NCI-H510A treated with DMSO at 0.1 percent for 48 hours (cell line): ENCODE measurements at places on chromosomes 4 and X.

DNA sequence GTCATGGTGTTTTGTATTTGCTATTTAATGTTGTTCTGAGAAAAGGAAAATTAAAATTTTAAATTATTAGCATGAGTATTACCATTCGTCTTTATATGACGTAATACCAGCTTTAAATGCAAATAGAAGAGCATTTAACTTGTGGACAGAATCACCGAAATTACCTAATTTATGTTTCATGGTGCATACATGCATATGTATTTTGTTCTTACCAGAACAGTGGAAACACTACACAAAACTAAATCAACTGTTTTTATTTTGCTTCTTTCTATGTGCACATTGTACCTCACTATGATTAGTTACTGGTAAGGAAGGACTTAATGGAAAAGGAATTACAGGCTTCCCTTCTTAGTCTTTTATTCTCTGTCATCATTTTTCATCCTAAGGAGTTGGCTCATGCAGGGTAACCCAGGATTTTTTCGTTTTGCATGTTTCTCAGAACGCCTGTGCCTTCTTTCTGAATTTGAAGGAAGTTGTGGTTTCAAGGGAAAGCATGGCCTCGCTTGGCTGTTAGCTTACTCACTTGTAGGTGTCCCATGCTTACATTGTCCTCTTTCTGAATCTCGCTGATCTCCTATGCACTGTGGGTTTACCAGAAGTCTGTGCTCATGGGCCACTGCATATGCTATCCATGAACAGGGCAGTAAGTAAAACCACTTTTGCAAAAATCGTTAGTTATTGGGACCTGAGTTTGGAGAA lies 300.0 kb upstream of the PUDP start:
- DNase-seq: no peak

DNA sequence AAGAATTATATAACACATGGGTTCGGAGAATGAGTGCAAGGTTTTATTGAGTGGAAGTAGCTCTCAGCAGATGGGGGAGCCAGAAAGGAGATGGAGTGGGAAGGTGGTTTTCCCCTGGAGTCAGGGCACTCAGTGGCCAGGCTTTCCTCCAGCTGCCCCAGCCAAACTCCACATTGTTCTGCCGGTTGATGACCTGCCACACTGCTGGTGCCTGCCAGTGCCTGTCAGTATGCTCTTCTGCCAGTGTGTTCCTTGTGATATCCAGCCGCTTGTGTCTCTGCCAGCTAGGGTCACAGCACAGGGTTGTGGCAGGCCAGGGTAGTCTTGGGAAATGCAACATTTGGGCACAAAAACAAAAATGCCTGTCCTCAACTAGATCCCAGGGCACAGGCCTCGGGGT lies 604.8 kb upstream of the TECRL start:
- DNase-seq: no peak

- no peak for DNase-seq
These were observed 111.4 kb upstream of the TTC29 start for GRCh38 chr4:147056940-147057610.

GRCh38 chrX:68533656-68534055 lies 34.8 kb downstream of the YIPF6 start:
- DNase-seq: no peak

- DNase-seq: no peak
These were observed 13.6 kb upstream of the TMEM156 start for GRCh38 chr4:39045827-39046221.

DNA sequence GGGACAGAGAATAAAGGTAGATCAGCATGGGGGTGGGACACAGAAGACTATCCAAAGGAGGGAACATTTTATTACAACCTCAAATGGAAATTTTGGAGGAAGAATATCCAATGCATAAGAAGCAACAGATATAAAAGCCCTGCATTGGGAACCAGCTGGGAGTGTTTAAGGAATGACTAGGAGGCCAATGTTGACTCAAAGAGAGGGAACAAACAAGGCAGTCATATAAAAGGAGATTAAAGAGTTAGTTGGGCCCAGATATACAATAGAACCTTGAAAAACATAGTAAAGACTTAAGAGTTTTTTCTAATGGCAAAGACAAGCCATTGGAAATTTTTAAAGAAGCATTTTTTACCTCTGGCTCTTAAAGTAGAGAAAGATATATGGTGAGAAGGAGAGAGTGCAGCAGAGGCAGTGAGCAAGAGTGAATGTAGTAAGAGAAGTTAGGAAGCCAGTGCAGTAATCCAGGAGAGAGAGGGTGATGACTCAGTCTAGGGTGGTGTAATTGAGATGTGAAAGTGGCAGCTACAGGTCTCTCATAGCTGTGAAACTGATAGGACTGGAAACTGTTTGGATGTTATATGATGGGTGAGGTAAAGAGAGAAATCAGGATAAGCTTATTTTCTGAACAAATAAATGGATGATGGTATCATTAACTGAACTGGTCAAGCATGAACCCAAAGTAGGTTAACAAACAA lies 182.2 kb upstream of the ATOH1 start:
- peak; percentile 74 for DNase-seq
